ENCODE measurements at places on chromosomes 7 and 10.

DNA sequence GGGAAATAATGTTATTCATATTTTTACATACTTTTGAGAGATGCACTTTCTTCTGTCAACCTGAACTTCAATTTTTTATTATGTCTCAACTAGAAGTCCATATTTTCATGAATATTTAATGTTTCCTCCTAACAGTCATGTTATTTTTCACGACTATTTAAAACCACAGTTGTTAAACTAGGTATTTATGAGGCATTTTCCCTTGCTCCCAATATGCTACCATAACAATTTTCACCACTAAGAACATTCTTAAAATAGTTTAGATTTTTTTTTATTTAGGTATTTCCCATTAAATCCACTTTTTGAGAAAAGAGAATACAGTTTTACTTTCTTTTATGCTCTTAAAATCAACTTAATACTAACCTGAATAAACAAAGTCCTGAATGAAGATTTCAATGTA lies 89.4 kb downstream of the JAZF1 start:
- no peak for DNase-seq

- no peak for DNase-seq
Measured at GRCh38 chr10:71241114-71241829, 28.9 kb downstream of the UNC5B start.

- DNase-seq = no peak
Measured at GRCh38 chr10:88901984-88902789, 22.1 kb downstream of the STAMBPL1 start.

DNA sequence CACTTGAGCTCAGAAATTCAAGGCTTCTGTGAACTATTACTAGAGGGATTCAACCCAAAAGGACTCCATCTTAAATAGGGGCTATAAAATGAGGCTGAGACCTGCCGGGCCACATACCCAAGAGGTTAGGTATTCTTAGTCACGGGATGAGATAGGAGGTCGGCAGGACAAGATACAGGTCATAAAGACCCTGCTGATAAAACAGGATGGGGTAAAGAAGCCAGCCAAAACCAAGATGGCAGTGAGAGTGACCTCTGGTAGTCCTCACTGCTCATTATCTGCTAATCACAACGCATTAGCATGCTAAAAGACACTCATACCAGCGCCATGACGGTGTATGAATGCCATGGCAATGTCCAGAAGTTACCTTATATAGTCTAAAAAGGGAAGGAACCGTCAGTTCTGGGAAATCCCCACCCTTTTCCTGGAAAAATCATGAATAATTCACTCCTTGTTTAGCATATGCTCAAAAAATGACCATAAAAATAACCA lies 101.2 kb upstream of the TRIM24 start:
- no peak for DNase-seq

DNA sequence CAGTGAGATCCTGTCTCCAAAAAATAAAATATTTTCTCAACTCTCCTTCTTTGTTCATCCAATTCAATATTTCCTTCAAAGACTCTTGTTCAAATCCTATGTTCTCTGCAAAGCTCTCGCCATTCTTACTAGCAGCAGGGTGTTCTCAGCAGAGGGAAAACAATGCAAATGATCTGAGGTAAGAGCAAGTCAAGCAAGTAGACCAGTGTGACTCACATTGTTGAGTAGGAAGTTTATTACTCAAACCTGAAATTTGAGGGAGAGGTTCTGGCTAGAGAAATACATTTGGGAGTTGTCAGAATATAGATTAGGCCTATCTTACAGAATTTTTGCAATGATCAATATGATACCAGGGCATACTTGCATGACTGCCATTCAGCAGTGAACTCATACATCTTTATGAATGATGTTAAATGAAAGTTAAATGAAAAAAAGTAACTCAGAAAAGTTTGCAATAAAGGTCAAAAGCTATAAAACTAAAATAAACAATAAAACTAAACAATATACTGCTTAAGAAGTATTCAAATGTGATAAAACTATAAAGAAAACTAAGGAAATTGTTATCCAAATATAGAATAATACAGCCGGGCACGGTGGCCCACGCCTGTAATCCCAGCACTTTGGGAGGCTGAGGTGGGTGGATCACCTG lies 5.8 kb downstream of the IDE start:
- DNase-seq = no peak

DNA sequence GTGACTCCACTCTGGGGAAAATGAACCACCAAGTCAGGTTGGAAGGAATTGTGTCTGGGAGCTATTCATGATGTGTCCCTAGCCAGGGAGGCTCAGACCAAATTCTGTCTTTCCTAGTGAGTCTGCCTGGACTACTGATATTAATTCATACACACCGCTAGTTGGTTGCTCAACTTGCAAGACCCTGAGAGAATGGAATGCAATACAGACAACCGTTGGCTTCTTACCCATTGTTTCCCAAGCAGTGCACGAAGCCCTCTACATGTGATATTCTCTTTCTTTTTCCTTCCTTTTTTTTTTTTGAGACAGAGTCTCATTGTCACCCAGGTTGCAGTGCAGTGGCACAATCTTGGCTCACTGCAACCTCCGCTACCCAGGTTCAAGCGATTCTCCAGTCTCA lies 19.4 kb upstream of the SRGN start:
- no peak for DNase-seq

DNA sequence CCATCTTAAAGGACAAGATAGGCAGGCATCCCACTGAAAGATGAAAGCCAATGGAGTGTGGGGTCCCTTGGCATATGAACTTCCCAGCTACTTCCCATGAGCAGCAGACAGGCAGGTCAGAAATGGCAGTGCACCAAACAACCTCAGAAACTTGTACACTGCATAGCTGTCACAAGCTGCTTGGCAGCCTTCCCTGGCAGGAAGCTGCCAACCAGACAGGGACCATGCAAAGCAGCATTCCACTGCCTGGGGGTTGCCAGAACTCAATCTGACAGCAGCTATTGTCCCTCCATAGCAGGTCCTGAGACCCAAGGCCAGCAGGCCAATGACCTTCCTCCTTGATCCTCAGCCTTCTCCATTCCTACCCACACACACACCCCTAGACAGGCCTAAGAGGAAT lies 139.5 kb downstream of the PLCE1 start:
- DNase-seq = no peak

DNA sequence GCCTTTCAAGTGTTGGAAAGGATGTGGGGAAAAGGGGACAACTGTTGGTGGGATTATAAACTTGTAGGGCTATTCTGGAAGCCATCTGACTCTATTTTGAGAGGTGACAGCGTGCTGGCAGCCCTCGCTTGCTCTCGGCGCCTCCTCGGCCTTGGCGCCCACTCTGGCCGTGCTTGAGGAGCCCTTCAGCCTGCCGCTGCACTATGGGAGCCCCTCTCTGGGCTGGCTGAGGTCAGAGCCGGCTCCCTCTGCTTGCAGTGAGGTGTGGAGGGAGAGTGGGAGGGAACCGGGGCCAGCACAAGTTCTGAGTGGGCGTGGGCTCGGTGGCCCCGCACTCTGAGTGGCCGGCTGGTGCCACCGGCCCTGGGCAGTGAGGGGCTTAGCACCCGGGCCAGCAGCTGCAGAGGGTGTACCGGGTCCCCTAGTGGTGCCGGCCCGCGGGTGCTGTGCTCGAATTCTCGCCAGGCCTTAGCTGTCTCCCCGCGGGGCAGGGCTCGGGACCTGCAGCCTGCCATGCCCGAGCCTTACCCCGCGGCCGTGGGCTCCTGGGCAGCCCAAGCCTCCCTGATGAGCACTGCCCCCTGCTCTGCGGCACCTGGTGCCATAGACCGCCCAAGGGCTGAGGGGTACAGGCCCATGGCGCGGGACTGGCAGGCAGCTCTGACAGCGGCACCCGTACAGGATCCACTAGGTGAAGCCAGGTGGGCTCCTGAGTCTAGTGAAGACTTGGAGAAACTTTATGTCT lies 33.6 kb downstream of the PLAU start:
- no peak for DNase-seq

DNA sequence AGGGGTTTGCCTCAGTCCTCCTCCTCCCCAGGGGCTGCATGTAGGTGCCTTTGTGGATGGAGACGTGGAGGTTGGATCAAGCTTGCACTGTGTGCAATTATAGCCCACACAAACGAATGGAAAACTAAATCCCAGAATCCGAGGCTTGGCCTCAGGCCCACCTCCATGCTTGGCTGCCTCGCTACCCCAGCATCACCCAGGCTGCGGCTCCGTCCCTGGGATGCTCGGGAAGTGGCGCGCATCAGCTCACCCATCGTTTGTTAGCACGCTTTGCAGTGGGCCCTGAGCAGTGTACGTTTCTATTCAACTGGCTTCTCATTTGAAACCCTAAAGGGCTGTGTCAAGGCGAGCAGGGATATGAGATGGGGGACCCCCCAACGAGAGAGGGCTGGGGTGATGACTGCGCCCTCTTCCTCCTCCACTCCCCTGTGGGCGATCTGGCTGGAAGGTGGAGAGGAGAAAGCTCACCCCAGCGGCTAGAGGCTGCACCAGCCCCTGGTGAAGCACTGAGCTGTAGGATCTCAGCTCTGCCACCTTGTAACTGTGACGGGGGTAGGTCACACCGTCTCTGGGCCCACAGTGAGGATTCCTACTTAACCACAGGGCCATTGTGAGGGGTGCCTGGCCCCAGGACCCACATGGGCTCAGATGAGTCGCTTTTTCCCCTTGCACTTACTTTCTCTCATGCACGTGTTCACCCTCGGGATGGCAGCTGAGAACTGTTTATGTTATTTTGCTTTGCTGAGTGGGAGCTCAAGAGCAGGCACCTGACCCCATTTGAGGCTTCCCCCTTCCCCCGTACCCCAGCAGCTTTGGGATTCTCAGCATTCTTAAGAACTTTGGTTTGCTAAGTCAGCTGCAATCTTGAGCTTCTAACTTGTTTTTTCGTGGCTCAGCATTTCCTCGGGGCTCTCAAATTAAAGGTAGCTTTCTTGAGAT lies 12.7 kb upstream of the BTBD16 start:
- no peak for DNase-seq

- DNase-seq = no peak
Measured at GRCh38 chr10:102157224-102157623, 5.0 kb downstream of the NOLC1 start.

DNA sequence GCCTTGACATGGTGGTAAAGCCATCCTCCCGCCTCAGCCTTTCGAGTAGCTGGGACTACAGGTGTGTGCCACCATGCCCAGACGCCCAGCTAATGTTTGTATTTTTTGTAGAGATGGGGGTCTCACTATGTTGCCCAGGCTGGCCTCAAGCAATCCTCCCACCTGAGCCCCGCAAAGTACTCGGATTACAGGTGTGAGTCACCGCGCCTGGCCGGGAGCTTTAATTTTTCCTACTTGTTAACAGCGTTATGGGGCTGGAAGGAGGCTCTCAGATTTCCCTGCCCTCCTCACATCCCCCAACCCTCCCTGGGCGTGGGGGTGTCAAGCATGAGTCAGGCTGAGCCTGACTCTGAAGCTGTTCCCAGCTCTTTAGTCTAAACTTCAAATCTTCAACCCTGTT lies 8.3 kb downstream of the ALKBH4 start:
- DNase-seq = no peak

- no peak for DNase-seq
Measured at GRCh38 chr7:137298464-137298794, 45.1 kb downstream of the PTN start.

GRCh38 chr10:35056686-35057085 lies 33.5 kb downstream of the CUL2 start:
- no peak for DNase-seq

DNA sequence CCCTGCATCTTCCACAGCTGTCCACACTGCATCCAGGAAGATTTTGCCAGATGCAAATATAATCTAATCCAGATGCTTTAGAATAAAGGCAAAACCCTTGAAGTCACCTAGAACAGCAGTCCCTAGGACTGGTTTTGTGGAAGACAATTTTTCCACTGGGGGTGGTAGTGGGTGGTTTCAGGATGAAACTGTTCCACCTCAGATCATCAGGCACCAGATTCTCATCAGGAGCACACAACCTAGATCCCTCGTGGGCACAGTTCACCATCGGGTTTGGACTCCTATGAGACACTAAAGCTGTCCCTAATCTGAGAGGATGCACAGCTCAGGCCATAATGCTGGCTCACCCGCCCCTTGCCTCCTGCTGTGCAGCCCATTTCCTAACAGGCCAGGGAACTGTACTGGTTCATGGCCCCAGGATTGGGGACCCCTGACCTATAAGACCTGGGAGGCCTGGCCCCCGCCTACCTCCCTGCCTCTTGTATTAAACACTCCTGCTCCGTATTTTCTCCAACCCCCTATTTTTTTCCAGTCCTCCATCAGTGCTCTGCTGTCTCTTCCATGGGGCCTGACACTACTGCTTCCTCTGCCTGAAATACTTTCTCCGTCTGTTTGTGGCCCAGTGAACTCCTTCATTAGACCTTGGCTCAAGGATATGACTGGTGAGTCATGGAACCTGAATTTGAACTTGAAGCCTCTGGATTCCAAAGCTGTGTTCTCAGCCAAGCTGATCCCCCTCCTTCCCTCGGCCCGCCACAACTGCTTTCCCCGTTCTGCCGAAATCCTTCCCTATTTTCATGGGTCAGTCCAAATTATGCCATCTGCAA lies 79.9 kb upstream of the RHEB start:
- DNase-seq = no peak

- DNase-seq = no peak
Measured at GRCh38 chr10:76488602-76489001, 1057.2 kb downstream of the LRMDA start.

All from activated naive CD4-positive, alpha-beta T cell (primary cell).